ENCODE measurements at places on chromosomes 1 and 21.

- peak; percentile 36 for DNase-seq
These were observed 515 bp downstream of the MAN1C1 start for GRCh38 chr1:25616987-25617624.

DNA sequence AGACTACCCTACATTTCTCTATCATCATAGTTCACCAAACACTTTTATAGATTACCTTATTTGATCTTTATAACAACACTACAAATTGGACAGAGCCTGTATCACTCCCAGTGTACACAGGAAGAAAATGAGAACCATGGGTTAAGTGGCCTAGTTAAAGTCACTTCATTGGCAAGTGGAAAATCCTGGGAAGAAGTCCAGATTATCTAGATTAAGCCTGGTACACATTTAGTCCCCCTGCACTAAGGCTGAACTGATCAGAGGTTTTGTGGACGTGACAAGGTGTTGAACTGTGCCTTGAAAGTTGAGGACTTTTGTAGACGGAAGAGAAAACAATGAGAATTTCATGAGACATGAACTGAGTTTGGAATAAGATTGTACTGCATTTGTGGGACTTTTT, 7.5 kb upstream of the USH2A start:
- DNase-seq: no peak

DNA sequence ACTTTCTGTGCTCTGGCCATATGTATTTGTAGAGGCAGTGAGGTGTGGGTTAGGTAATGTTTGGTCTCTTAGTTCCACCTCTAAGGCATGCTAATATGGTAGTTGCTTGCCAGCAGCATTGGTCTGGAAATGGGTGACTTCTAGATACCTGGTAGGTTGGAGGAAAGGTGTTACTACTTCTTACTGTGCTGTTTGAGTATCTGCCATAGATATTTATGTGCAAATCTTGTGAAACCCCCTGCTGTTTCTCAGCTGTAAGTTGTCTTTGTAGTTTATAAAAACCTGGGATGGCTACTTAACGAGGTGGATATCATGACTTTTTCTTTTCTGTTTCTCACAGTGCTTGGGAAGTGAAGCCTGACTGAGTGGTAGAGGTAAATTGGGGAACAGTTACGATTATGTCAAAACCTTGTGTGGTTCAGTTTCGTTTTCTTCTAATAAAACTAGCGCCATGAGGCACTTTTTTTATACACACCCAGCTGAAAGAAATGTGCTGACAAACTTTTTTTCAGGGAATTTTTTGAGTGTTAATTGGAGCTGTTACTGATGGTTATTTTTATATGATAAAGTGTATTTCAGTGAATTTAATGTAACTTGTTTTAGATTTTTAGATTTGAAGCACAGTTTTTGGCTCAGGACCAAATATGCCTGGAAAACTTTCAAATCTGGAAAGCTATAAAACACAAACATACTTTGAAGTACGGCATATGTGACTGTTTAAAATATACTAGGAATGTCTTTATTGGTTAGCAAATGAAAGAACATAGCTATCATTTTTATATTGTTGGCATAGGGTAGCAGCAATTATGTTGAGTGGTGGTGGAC, 42.1 kb downstream of the CAMSAP2 start:
- DNase-seq: no peak

GRCh38 chr1:24416666-24417391, 1.2 kb downstream of the NIPAL3 start:
- DNase-seq: peak; percentile 97

DNA sequence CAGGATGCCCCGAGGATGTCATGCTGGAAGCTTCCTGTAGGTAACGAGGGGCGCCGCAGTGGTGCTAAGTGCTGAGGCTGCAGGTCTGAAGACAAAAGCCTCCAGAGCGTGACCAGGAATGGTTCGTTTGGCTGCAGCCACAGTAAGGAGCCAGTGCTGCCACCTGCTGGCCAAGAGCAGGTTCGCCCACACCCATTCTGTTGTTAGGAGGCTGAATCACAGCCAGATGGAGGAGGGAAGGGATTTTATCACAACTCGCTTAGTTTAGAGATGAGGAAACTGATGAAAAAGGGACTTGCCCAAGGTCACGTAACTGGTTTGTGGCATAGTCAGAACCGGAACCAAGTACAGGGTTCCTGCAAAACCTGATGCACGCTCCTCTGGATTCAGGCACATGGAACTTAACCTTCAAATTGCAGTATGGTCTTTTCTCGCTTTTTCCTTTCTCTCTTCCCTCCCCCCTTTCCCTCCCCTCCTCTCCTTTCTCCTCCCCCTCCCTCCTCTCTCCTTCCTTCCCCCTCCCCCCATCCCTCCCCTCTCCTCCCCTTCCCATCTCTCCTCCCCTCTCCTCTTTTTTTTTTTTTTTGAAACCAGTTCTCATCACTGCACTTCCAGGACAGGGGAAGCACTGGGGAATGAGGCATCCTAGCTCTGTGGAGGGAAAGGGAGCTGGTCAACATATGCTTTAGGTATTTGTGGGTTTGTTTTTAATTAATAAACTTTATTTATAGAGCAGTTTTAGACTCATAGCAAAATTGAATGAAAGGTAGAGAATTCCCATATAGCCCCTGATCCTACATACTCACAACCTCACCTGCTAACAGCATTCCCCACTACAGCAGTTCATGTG, 81.8 kb downstream of the MPZL1 start:
- DNase-seq: peak; percentile 78

GRCh38 chr1:84190455-84190854, 46.4 kb downstream of the PRKACB start:
- no peak for DNase-seq

- DNase-seq: no peak
These were observed 76.3 kb upstream of the ZRANB2 start for GRCh38 chr1:71157151-71157550.

GRCh38 chr1:212591922-212592321, 16.6 kb upstream of the ATF3 start:
- DNase-seq: no peak

Data from SJSA1 (cell line).